Activated CD8-positive, alpha-beta memory T cell treated with anti-CD3 and anti-CD28 coated beads for 1 hour (primary cell): ENCODE measurements at places on chromosomes 3 and 15.

GRCh38 chr3:13498354-13499060, 18.4 kb downstream of the HDAC11 start:
- no peak for DNase-seq

- no peak for DNase-seq
Measured at GRCh38 chr15:94272251-94272898, 41.0 kb downstream of the MCTP2 start.

- no peak for DNase-seq
Measured at GRCh38 chr15:57205027-57205855, 171.1 kb upstream of the CGNL1 start.

GRCh38 chr3:146974001-146974400, 368.9 kb upstream of the PLSCR5 start:
- DNase-seq, result no peak

GRCh38 chr3:183584246-183584913, 28.9 kb upstream of the KLHL6 start:
- DNase-seq, result no peak

DNA sequence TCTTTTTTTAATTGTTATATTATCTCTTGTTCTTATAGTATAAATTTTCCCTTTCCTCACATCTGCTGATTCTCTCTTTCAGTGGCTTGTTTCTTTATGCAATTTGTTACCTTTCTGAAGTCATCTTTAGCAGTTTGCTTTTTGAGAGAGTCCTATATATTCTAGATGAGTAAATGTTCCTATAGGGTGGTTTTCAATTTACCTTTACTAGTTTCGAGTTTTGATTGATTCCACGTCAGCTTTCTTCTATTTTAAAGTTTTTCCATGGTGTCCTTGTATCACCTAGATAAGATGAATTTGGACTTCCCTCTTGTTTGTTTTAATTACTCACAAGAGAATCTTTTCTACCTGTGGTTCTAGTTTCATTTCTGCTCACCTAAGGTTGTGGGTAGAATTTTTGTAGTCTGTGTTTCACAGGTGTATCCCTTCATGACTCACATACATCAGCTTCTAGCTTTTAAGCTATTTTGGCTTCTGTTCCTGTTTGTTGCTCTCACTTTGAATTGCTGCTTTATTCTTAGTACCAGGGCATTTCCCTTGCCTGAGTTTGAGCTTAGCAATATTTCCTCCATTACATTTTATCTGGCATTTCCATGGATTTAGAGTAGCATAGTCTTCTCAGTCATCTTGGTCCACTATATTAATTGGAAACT, 6.4 kb downstream of the TEX9 start:
- DNase-seq, result no peak

DNA sequence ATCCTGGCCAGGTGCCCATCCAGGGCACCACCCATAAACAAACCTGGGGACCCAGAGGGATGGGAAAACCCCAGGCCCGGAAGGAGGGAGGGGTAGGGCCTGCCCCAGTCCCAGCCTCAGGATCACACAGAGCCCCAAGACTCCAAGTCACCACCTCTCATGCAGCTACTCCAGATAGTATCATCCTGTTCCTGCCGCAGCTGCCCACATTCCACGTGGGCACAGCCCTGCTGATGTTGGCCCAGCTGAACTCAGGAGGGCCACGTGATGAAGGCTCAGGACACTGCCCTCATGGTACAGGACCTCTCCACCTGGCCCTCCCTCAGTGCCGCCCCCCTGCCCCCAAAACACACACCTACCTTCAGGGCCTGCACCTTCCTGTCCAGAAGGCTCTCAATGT, 69.5 kb downstream of the CACNA2D2 start:
- no peak for DNase-seq

DNA sequence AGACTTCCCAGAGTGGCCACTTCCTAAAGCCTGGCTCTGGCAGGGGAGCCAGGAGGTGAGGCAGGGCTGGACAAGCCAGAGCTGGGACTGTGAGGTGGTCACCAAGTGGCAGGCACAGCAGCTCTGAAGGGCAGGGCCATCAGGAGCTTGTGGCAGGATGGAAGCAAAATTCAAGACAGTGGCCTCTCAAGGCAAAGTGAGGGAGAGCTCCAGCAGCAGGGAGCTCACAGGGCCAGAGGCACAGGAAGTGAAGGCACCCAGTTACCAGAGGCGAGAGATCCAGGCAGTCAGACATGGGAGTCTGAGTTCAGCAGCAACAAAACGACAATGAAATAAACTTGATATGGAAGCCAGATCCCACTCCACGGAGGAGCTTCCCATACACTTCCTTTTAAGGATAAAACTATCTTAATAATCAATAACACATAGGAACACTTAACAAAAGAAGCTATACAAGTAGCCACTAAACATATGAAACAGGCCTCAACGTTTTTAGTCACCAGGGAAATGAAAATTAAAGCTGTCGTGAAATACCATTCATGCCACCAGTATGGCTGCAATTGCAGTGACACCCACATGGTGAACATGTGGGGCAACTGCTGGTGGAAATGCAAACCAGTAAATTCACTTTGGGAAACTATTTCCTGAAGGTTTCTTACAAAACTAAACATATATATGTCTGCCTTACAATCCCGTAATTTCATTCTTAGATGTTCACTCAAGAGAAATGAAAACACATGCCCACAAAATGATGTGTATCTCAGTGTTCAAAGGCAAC, 35.4 kb upstream of the TMEM158 start:
- DNase-seq, result no peak

- no peak for DNase-seq
Measured at GRCh38 chr15:68726246-68726645, 94.4 kb downstream of the ANP32A start.

- no peak for DNase-seq
Measured at GRCh38 chr15:39336926-39337325, 244.0 kb upstream of the THBS1 start.

DNA sequence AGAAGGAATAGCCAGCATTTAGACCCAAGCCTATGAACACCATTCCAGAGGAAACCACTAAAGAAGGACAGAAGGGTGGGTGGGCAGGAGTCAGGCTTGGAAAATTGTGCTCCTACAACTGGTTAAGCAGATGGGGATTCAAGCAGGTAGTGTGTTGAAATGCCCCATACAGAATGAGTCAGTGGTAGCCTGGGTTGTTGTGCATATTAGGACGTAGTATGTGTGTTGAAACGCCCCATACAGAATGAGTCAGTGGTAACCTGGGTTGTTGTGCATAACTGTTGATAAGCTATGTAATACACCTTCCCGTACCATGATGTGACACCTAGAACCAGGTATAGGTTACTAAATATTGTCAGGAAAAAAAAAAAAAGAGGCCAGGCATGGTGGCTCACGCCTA, 34.0 kb downstream of the MINDY4B start:
- DNase-seq, result no peak

- no peak for DNase-seq
Measured at GRCh38 chr15:63872759-63873510, 39.2 kb upstream of the HERC1 start.

DNA sequence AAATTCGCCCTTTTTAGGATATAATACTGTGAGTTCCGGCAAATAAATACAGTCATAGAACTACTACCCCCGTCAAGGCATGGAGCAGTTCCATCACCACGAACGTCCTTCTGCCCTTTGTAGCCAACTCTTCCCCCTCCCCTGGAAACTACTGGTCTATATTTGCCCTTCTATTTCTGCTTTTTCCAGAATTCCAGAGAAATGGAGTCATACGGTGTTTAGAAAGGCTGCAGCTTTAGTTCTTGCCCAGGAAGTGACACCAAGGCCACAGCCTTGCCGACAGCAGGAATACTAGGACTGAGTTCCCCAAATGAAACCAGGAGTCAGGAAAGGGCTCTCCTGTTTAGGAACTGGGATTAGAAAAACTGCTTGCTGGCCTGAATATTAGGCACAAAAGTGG, 291.2 kb downstream of the FAM43A start:
- no peak for DNase-seq

DNA sequence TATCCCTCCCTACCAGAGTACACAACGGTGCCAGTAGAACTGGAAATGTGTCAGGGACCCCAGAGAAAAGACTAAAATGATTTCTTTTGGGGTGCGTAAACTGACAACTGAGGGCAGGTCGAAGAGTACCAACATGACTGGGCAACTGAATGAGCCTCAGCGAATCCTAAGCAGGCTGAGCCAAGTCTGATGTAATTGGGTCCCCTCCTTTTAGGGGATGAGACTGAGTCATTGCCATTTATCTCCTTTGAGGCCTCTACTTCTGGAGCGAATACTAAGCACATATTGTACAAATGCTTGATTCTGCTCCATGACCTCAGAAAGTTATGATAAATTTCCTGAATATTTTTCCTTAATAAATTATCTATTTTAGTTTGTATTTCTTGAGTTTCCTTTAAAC, 17.3 kb upstream of the GPR156 start:
- no peak for DNase-seq

- no peak for DNase-seq
Measured at GRCh38 chr3:113532698-113533533, 561 bp downstream of the SIDT1 start.

GRCh38 chr3:56988458-56989168, 71.9 kb upstream of the SPATA12 start:
- DNase-seq, result peak; percentile 60

DNA sequence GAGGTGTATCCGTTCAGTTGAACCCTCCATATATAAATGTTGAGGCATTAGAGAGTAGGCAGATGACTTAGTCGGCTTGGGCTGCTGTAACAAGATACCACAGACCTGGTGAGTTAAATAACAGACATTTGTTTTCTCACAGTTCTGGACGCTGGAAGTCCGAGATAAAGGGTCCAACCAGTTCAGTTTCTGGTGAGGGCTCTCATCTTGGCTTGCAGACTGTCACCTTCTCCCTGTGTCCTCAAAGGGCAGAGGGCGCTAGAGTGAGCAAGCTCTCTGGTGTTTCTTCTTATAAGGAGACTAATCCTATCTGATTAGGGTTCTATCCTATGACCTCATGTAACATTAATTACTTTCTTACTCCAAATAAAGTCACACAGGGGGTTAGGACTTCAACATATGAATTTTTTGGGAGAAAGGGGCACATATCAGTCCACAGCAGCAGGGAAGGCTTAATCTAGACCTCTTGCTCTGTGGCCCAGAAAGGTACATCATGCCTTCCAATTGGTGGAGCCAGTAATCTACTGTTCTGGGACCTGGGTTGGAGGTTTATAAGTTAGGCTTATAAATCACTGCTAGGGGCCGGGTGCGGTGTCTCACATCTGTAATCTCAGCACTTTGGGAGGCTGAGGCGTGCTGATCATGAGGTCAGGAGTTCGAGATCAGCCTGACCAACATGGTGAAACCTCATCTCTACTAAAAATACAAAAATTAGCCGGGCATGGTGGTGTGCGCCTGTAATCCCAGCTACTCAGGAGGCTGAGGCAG, 26.3 kb upstream of the SLC28A2 start:
- DNase-seq, result no peak

- DNase-seq, result no peak
Measured at GRCh38 chr3:89644716-89645115, 537.3 kb downstream of the EPHA3 start.

- DNase-seq, result no peak
Measured at GRCh38 chr3:101861212-101861788, 12.0 kb downstream of the NFKBIZ start.

- DNase-seq, result no peak
Measured at GRCh38 chr15:64686130-64686735, 89.2 kb downstream of the RBPMS2 start.

- no peak for DNase-seq
Measured at GRCh38 chr3:138686771-138687221, 78.2 kb downstream of the FAIM start.

GRCh38 chr15:27826902-27827714, 272.0 kb downstream of the OCA2 start:
- DNase-seq, result no peak

GRCh38 chr3:56196700-56197099, 271.6 kb downstream of the ERC2 start:
- DNase-seq, result no peak

DNA sequence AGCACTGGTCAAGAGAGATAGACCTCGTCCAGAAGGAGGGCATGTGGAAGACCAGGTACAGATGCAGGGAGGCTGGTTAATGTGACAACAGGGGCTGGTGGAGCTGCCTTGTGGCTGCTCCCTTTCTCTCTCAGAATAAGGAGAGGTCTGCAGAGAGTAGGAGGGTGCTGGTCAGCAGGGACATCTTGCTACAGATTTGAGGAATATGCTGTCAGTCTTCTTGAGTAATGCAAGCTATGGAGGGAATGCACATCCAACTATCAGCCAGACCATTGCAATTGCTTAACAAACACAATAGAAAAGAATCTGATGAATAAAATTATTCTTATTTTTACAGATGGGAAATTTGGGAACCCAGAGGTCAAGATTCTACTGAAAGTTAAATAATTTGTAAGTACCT, 20.3 kb upstream of the SIAH2 start:
- DNase-seq, result no peak

DNA sequence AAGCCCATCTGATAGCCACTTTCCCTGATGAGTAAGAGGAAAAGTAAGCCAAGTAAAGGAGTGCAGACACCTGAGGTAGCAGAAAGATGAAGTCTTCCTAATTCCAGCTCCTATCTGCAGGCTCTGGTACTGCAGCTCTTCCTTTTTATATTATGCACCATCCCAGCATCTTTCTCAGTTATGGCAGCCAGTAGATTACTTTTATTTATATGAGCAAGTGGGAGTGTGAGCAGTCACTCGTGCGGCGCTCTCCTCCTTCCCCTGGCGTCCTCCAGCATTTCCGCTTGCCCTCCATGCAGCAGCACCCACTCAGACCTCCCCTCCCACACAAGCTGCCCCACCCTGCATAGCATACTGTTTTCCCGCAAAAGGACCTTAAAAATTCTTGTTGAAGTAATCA, 465.9 kb upstream of the DPPA4 start:
- no peak for DNase-seq

DNA sequence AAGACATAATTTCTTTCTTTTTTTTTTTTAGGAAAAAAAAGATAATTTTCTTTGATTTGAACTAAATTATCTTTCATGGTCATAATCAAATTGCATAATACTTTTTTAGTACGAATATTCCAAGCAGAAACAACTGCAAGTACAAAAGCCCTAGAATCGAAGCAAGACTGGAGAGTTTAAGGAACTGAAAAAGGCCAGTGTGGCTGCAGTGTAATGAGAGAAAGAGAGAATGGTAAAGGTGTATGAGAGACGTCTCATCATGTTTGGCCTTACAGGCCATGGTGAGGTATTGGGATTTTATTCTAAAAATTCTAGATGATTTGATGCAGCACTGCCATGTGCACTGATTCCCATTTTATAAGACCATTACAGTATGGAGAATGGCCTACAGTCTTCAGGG, 180.9 kb downstream of the SUCNR1 start:
- no peak for DNase-seq

- no peak for DNase-seq
Measured at GRCh38 chr3:193730511-193730910, 137.5 kb downstream of the OPA1 start.

DNA sequence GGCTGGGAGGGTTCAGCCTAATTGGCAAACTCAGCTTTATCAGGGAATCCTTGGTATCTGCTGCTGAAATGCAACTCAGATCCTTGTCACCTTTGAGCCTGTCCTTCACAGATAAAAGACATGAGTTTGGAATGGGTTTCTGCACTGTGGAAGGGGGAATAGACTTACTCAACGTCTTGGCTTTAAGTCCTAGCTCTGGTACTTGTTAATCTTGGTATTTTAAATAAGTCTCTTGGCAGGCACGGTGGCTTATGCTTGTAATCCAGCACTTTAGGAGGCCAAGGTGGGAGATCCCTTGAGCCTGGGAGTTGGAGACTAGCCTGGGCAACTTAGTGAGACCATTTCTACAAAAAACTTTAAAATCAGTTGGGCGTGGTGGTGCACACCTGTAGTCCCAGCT, 55.1 kb upstream of the ATOSA start:
- DNase-seq, result no peak
